ENCODE measurements at places on chromosomes 4 and X. TPM values are rescaled to one million over a fixed set of nuclear protein-coding genes. Genes with fewer than 3 reads are reported as not detected.

Gene ZFP92
- total RNA-seq, result 0.05 TPM

Gene GPRIN3
- total RNA-seq, result 1.9 TPM

Gene SPON2
- 8.9 TPM for total RNA-seq

Gene TMEM150C
- 8.2 TPM for total RNA-seq

Gene TMEM156
- total RNA-seq, result not detected

Gene IL15
- total RNA-seq, result 2.1 TPM

Gene CPZ
- not detected for total RNA-seq

Gene GIMD1
- not detected for total RNA-seq

Gene AKAP14
- not detected for total RNA-seq
